ENCODE measurements at places on chromosomes 13 and 19. TPM values are rescaled to one million over a fixed set of nuclear protein-coding genes. Genes with fewer than 3 reads are reported as not detected.

- peak overlapping the region; percentile 65 for H3K4me3 ChIP-seq
- H3K4me1 ChIP-seq: no peaks in the 10 kb centered on the region
- DNase-seq: peak; percentile 81
- H3K27me3 ChIP-seq: no peaks in the 10 kb centered on the region
- no peak overlapping the region for H3K27ac ChIP-seq
Measured at GRCh38 chr19:1862424-1863327, 703 bp downstream of the KLF16 start.

DNA sequence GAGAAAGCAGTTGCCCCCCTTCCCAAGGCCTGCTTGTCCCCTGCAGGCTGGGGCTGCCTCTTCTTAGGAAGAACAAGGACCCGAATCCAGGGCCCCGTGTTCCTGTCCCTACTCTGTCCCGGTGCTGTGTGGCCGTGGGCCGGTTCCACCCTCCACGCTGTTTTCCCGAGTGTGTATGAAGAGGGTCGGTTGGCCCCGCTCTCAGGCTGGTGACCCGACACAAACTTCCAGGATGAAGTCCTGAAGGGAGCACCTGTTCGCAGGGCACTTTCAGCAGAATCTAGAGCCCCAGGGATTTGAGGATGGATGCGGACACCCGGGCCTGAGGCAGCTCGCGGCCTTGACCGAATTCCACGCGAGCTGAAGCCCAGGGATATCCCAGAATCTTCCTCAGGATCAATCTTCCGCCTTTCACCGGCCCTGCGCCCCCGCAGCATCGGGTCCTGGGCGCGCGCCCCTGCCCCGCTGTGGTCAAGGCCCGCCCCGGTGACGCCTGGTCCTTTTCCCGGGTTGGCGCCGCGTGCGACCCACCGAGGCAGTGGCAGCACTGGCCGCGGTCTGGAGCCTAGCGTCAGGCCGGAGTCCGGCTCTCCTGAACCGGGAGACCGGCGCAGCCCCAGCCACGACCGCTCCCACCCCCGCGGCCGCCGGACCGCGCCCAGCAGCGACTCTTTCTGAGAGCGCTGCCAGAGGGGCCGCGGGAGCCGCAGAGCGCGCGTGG, 528 bp upstream of the CHST8 start:
- H3K27ac ChIP-seq: no peak overlapping the region
- no peaks in the 10 kb centered on the region for H3K4me1 ChIP-seq
- no peak overlapping the region for H3K4me3 ChIP-seq

DNA sequence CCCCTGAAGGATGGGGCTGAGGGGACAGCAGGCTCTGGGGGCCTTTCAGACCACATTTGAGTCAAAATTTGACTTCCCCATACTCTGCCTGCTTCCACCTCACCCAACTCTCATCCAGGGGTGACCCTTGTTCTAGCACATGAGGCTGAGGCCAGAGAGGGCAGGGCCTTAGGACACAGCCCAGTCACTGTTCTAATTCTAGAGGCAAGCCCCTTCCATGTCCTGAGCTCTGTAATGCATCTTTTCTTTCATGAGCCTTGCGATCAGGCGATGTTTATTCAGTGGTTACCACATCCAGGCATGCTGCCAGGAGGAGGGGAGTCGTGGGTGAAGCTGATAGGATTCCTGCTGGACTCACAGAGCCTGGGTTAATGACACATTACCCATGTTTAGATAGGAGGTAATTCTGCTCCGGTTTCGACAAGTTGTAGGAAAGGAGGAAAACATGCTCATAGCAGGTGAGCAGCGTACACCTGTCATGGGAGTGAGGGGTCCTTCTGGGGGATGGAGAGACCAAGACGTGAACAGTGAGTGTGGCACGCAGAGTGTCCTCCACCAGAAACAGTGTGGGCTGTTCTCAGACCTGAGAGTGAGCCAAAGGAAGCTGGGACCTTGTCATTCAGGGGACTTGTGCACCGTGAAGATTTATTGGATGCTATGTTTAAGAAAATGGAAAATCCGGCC, 9.3 kb downstream of the RPS9 start:
- DNase-seq: peak; percentile 92
- H3K27me3 ChIP-seq: no peaks in the 10 kb centered on the region
- no peaks in the 10 kb centered on the region for H3K4me1 ChIP-seq
- H3K4me3 ChIP-seq: no peak overlapping the region
- H3K36me3 ChIP-seq: peaks cover 6% of the 10 kb centered on the region
- H3K27ac ChIP-seq: peak overlapping the region; percentile 16

DAND5 gene
- not detected for total RNA-seq

DNA sequence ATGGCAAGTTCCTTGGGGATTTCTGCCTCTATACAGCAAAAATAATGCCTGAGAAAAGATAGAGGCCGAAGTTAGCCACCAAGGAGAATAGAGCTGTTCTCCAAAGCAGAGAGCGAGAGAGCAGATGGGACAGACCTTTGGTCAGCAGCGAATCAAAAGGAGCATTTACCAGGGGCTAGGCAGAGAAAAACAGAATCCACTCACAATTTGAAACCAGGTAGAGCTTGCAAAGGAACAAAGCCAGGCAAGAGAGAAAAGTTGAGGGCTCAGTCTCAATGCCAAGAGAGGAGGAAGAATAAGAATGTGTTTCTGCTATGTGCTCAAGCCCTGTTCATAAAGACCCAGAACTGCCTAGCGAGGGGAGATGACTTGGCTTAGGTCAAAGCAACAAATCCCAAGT, 112.8 kb downstream of the DCT start:
- no peak for DNase-seq

DNA sequence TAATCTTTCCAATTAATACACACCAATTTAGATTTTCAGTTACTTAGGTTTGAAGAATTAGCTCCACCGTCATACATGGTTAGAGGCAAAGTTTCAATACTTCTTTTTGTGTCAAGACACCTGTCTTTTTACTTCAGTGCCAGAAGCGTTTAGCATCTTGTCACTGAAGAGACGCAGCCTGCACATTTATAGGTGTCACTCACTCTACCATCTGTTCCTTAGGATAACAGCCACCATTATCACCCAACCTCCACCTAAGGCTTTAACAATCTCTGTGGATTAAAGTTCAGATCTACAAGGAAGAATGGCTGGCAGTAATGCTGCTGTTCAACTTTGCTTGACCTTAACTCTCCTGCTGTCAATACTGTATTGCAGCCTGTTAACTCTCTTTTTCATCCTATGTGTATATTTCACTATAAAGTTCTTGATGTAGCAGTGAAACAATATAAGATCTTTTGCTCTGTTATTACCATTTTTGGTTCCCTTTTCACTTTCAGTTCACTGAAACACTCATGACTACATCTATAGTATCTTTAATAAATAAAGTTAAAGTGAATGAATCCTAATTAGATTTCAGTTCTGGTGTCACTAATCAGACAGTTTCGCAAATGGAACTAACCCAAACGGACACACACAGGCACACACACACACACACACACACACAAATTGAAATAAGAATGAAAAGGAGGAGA, 435.6 kb downstream of the PCDH9 start:
- no peak overlapping the region for H3K27ac ChIP-seq
- no peak for DNase-seq
- H3K36me3 ChIP-seq: no peaks in the 10 kb centered on the region

PABPC3 gene
- 0.23 TPM for total RNA-seq

CACNG6 gene
- not detected for total RNA-seq

CNN2 gene
- 142 TPM for total RNA-seq

NCAN gene
- total RNA-seq: not detected

EDNRB gene
- 39.9 TPM for total RNA-seq

VAV1 gene
- total RNA-seq: 20.1 TPM

GRCh38 chr13:44710576-44710975, 134.4 kb upstream of the TSC22D1 start:
- DNase-seq: no peak
- no peaks in the 10 kb centered on the region for H3K27me3 ChIP-seq

DNA sequence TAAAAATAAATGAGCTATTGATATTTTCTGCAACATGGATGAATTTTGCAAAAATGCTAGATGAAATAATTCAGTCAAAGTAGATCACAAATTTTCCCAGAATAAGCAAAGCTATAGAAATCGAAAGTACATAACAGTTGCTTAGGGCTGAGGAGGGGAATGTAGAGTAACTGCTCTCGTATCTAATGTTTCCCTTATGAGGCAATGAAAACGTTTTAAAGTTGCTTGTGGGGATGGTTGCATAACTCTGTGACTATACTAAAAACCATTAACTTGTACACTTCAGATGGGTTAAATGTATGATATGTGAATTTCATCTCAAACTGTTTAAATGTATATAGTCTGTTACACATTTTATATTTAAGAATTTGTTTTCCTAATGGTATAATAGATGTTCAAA, 231.7 kb downstream of the GGACT start:
- no peaks in the 10 kb centered on the region for H3K4me1 ChIP-seq
- DNase-seq: no peak
- H3K4me3 ChIP-seq: no peak overlapping the region
- no peaks in the 10 kb centered on the region for H3K27me3 ChIP-seq
- no peak overlapping the region for H3K27ac ChIP-seq
- H3K36me3 ChIP-seq: peaks cover 2% of the 10 kb centered on the region

GRCh38 chr19:18771328-18772242, 19.5 kb downstream of the COMP start:
- no peaks in the 10 kb centered on the region for H3K36me3 ChIP-seq
- H3K4me3 ChIP-seq: no peak overlapping the region
- H3K4me1 ChIP-seq: no peaks in the 10 kb centered on the region
- no peaks in the 10 kb centered on the region for H3K27me3 ChIP-seq
- DNase-seq: no peak

- H3K4me1 ChIP-seq: no peaks in the 10 kb centered on the region
- H3K27me3 ChIP-seq: no peaks in the 10 kb centered on the region
- no peaks in the 10 kb centered on the region for H3K36me3 ChIP-seq
- no peak for DNase-seq
- no peak overlapping the region for H3K27ac ChIP-seq
Measured at GRCh38 chr19:45322311-45322710, 364 bp downstream of the CKM start.

PROZ gene
- total RNA-seq: not detected

DNA sequence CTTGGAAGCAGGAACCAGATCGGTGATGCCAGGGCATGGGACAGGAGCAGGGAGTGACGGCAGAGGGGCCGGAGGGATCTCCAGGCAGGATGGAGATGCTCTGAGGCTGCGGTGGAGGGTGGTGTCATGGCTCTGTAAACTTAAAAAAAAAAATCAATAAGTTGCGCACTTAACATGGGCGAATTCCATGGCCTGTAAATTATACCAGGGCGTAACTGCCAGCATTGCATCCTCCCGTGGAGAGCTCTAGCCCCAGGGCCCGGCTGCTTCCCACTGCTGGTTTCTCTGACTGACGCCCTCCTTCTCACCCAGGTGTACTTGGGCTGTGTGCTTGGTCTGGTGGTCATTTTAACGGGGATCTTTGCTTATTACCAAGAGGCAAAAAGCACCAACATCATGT, 8.7 kb downstream of the ATP12A start:
- DNase-seq: no peak
- no peak overlapping the region for H3K27ac ChIP-seq
- H3K4me1 ChIP-seq: no peaks in the 10 kb centered on the region
- no peak overlapping the region for H3K4me3 ChIP-seq
- H3K27me3 ChIP-seq: no peaks in the 10 kb centered on the region
- no peaks in the 10 kb centered on the region for H3K36me3 ChIP-seq

UHRF1 gene
- total RNA-seq: 3.4 TPM

SHC2 gene
- total RNA-seq: 31.4 TPM

DNA sequence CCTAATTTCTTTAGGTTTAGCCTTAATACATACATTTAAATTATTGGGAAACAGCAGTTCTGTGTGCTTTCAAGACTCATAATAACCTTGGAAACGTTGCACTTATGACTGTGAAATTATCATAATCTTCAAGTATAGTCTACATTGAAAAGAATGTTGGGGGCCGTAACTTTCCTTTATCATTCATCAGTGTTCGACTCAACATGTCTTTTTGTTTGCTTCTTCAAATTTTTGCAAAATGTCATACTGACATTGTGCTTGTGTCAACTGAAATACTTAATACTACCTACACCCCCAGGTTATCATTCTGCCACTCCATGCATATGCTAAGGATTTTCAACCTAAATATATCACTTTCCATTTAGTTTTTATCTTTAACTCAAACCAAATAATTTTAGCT, 1562.9 kb downstream of the OLFM4 start:
- H3K27ac ChIP-seq: no peak overlapping the region
- no peaks in the 10 kb centered on the region for H3K36me3 ChIP-seq
- H3K4me1 ChIP-seq: no peaks in the 10 kb centered on the region
- no peak overlapping the region for H3K4me3 ChIP-seq
- no peaks in the 10 kb centered on the region for H3K27me3 ChIP-seq
- DNase-seq: no peak

DNA sequence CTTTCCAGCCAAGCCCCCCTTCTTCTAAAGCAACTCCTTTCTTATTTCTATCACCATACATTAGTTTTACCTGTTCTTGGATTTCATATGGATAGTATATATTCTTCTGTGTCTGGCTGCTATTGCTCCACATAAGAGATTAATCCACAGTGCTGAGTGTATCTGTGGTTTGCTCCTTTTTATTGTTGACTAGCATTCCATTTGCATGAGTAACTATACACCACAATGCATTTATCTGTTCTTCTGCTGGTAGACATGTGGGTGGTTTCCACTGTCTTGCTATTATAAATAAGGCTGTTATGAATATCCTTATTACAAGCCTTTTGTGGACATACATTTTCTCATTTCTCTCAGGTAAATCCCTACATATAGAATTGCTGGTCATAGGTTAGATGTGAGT, 138.2 kb downstream of the SLC7A1 start:
- H3K27me3 ChIP-seq: no peaks in the 10 kb centered on the region
- no peaks in the 10 kb centered on the region for H3K36me3 ChIP-seq
- H3K27ac ChIP-seq: no peak overlapping the region
- H3K4me1 ChIP-seq: no peaks in the 10 kb centered on the region
- no peak overlapping the region for H3K4me3 ChIP-seq
- no peak for DNase-seq

DNA sequence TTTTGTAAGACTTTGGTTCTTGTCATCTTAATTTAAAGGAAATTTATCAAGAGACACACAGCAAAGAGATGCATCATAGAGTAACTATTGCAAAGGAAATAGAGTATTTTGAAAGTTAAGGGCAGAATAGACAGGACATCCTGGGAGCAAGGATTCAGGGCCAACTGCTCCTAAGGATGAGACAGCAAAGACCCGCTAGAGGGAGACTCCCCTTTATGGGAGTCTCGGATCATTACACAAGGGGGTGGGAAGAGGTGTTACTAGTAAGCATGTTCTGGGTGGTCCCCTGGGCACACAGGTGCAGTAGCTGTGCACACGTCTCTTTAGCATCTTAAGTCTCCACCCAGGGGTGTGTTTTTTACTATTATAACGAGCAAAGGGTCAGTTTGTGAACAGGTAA, 9.6 kb downstream of the ZSCAN5C start:
- no peak overlapping the region for H3K27ac ChIP-seq
- H3K27me3 ChIP-seq: no peaks in the 10 kb centered on the region
- H3K4me1 ChIP-seq: no peaks in the 10 kb centered on the region
- H3K4me3 ChIP-seq: no peak overlapping the region
- no peak for DNase-seq
- H3K36me3 ChIP-seq: no peaks in the 10 kb centered on the region

DNA sequence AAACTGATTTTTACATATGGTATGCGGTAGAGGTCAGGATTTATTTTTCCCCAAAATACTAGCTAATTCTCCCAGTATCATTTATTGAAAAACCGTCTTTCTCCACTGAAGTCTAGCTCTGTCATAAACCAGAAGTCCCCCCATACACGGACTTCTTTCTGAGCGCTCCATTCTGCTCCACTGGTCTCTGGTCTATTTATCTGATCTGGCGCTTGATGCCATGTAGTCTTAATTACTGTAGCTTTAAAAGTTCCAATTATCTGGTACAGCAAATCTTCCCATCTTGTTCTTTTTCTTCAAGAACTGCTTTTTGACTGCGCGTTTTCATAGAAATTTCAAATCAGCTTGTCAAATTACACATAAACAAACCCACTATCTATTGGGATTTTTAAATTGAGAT, 13.7 kb downstream of the DCUN1D2 start:
- no peak overlapping the region for H3K27ac ChIP-seq
- no peak for DNase-seq
- peaks cover 5% of the 10 kb centered on the region for H3K36me3 ChIP-seq
- no peaks in the 10 kb centered on the region for H3K4me1 ChIP-seq

NLRP5 gene
- not detected for total RNA-seq

SGCG gene
- total RNA-seq: 3.6 TPM

All from aorta (tissue), 5 donors.